ENCODE measurements at places on chromosomes 2 and 18. TPM values are rescaled to one million over a fixed set of nuclear protein-coding genes. Genes with fewer than 3 reads are reported as not detected.

MAP3K19 gene
- not detected for total RNA-seq

CD28 gene
- under 0.01 TPM for total RNA-seq

TEX44 gene
- total RNA-seq: not detected

LIPG gene
- total RNA-seq: 12.4 TPM

TANC1 gene
- total RNA-seq: 16.3 TPM

KCNE4 gene
- total RNA-seq: 43.9 TPM

CCDC88A gene
- 23.6 TPM for total RNA-seq

SCG2 gene
- total RNA-seq: 3.3 TPM

GCG gene
- 0.14 TPM for total RNA-seq

RNF144A gene
- total RNA-seq: 2.8 TPM

VIT gene
- total RNA-seq: 2.0 TPM

ARHGEF33 gene
- 0.74 TPM for total RNA-seq

AQP12A gene
- total RNA-seq: not detected

LYG1 gene
- 0.43 TPM for total RNA-seq

GEN1 gene
- total RNA-seq: 3.1 TPM

TUBB8B gene
- not detected for total RNA-seq

CASP10 gene
- total RNA-seq: 6.4 TPM

SF3B1 gene
- total RNA-seq: 188 TPM

CCBE1 gene
- 21.7 TPM for total RNA-seq

TNFAIP6 gene
- total RNA-seq: 104 TPM

CD207 gene
- not detected for total RNA-seq

PRKRA gene
- total RNA-seq: 43.5 TPM

PROKR1 gene
- not detected for total RNA-seq

SPHKAP gene
- under 0.01 TPM for total RNA-seq

TRAK2 gene
- total RNA-seq: 36.8 TPM

VWC2L gene
- total RNA-seq: not detected

PRKAG3 gene
- total RNA-seq: not detected

CD8B gene
- total RNA-seq: not detected

POTEI gene
- total RNA-seq: under 0.01 TPM

TPO gene
- not detected for total RNA-seq

CCDC74B gene
- 6.5 TPM for total RNA-seq

POU3F3 gene
- not detected for total RNA-seq

ABCG5 gene
- not detected for total RNA-seq

SULT1C2 gene
- 0.83 TPM for total RNA-seq

ALLC gene
- not detected for total RNA-seq

CSRNP3 gene
- 0.57 TPM for total RNA-seq

CLEC4F gene
- not detected for total RNA-seq

MYO5B gene
- total RNA-seq: 0.18 TPM

AUP1 gene
- 62.7 TPM for total RNA-seq

NFATC1 gene
- 4.3 TPM for total RNA-seq

ICOS gene
- not detected for total RNA-seq

OSGEPL1 gene
- total RNA-seq: 5.0 TPM

CROCC2 gene
- 0.14 TPM for total RNA-seq

TWIST2 gene
- total RNA-seq: 45.2 TPM

FOXI3 gene
- not detected for total RNA-seq

All from smooth muscle cell of bladder (primary cell).